ENCODE measurements at places on chromosomes 13 and 19.

GRCh38 chr13:103436057-103436654, 369.9 kb upstream of the SLC10A2 start:
- H3K27ac ChIP-seq: no peak overlapping the region
- H3K4me3 ChIP-seq: no peak overlapping the region

DNA sequence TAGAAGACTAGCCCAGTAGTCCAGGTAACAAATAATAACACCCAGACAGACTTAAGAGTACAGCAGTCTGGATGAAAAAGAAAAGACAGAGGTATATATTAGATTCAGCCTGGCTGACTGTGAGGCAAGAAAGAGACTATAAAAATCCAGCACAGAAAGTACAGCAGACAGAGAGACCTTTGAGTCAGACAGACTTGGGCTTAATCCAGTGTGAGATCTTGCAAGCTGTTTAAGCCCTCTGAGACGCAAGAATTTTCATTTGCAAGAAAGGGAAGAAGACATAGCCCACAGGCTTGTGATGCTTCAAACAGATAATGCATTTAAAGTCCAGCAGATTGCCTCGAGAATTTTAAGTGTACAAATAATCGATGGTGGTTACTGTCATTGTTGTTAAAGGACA, 471.4 kb downstream of the LIG4 start:
- H3K27ac ChIP-seq: no peak overlapping the region
- no peaks in the 10 kb centered on the region for H3K27me3 ChIP-seq
- DNase-seq: no peak
- no peaks in the 10 kb centered on the region for H3K4me1 ChIP-seq
- H3K36me3 ChIP-seq: no peaks in the 10 kb centered on the region
- no peak overlapping the region for H3K4me3 ChIP-seq

- DNase-seq: peak; percentile 93
- H3K27ac ChIP-seq: peak overlapping the region; percentile 90
- peaks cover 31% of the 10 kb centered on the region for H3K36me3 ChIP-seq
- peaks cover 76% of the 10 kb centered on the region for H3K4me1 ChIP-seq
- no peaks in the 10 kb centered on the region for H3K27me3 ChIP-seq
These were observed 4.1 kb downstream of the ARHGEF1 start for GRCh38 chr19:41886761-41887710.

- no peak for DNase-seq
- H3K36me3 ChIP-seq: no peaks in the 10 kb centered on the region
- peaks cover 1% of the 10 kb centered on the region for H3K27me3 ChIP-seq
- no peaks in the 10 kb centered on the region for H3K4me1 ChIP-seq
These were observed 12.8 kb downstream of the SMAD9 start for GRCh38 chr13:36907266-36907665.

DNA sequence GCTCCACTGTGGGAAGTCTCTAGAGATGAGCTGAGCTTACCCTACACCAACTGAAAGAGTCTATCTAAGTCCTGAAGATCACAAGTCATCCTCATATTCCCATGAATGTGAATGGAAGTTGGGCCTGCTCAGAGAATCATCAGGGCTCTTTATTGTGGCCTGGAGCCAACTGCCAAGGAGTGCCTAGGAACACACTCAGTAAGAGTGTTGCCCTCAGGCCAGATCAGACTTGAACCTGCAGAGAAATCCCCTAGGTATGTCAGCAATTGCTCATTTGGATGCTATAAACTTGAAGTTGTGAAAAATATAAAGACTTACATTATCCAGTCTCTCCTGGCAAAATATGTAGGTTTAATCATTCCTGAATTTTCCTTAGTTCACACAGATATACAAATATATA, 1070.2 kb downstream of the EFNB2 start:
- no peaks in the 10 kb centered on the region for H3K36me3 ChIP-seq
- no peak for DNase-seq
- H3K4me3 ChIP-seq: no peak overlapping the region
- H3K4me1 ChIP-seq: no peaks in the 10 kb centered on the region
- no peak overlapping the region for H3K27ac ChIP-seq
- H3K27me3 ChIP-seq: no peaks in the 10 kb centered on the region

DNA sequence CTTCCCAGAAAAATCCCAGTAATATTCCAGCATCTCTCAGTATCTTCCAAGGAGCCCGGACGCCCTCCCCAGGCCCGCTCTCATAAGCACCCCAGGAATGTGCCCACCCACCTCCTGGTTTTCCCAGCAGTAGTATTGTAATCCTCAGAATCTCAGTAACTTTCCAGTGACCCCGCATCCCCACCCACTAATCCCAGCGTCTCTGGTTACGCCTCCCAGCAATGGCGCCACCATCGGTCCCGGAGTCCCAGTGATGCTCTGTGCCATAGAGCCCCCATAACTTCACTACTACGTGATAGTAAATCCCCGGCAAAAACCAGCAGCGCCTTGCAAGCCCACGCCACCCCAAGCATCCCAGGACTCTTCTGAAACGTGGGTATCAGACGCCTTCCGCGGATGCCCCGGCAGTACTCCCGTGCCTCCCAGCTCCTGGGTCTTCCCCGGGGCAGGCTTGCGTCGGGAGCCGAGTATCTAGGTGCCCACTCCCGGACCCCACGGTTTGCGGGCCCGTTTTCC, 928 bp upstream of the PNPLA6 start:
- peak; percentile 52 for DNase-seq
- H3K4me1 ChIP-seq: peaks cover 36% of the 10 kb centered on the region
- H3K4me3 ChIP-seq: peak overlapping the region; percentile 86
- peaks cover 7% of the 10 kb centered on the region for H3K36me3 ChIP-seq
- peak overlapping the region; percentile 76 for H3K27ac ChIP-seq
- H3K27me3 ChIP-seq: no peaks in the 10 kb centered on the region

DNA sequence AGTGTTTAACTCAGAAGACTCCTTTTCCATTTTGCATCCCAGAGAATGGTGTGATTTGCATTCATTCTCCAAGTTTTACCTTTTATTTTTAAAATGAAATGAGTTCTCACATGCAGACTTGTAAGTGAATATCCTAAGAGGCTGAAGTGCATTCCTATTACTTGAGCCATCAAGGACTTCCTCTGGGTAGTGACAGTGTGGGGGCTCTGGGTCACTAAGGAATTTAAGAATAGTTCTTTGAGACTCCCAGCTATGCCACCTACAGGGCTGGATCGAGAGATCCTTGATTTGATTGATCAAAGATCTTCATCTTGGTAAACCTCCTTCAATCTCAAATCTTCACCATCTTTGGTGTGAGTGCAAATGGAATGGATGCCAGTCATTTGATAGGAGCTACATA, 36.3 kb upstream of the SLC10A2 start:
- no peaks in the 10 kb centered on the region for H3K4me1 ChIP-seq
- H3K36me3 ChIP-seq: no peaks in the 10 kb centered on the region
- H3K27ac ChIP-seq: no peak overlapping the region
- no peak for DNase-seq
- no peak overlapping the region for H3K4me3 ChIP-seq
- H3K27me3 ChIP-seq: no peaks in the 10 kb centered on the region

DNA sequence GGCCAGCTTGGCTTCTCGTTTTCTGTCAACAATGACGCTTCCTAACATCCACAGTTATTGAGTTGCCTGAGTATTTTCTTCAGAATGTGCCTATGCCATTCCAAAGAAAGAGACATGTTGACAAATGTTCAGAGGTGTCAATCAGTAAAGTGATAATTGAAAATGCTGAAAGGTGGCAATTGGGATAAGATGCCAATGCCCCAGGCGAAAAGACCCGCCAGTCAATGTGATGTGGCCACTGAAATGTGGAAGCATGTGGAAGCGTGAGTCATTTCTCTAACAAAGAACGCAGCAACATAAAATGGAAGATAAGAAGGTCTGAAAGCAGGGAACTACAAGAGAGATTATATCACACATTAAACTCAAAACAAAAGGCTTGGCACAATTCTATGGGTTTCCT, 882.2 kb upstream of the SLC10A2 start:
- no peaks in the 10 kb centered on the region for H3K36me3 ChIP-seq
- H3K4me3 ChIP-seq: no peak overlapping the region
- H3K27ac ChIP-seq: no peak overlapping the region
- DNase-seq: no peak
- no peaks in the 10 kb centered on the region for H3K27me3 ChIP-seq
- H3K4me1 ChIP-seq: no peaks in the 10 kb centered on the region

- no peak overlapping the region for H3K27ac ChIP-seq
- DNase-seq: no peak
- no peak overlapping the region for H3K4me3 ChIP-seq
- no peaks in the 10 kb centered on the region for H3K27me3 ChIP-seq
- no peaks in the 10 kb centered on the region for H3K36me3 ChIP-seq
These were observed 2.0 kb downstream of the MISP start for GRCh38 chr19:752652-753517.

DNA sequence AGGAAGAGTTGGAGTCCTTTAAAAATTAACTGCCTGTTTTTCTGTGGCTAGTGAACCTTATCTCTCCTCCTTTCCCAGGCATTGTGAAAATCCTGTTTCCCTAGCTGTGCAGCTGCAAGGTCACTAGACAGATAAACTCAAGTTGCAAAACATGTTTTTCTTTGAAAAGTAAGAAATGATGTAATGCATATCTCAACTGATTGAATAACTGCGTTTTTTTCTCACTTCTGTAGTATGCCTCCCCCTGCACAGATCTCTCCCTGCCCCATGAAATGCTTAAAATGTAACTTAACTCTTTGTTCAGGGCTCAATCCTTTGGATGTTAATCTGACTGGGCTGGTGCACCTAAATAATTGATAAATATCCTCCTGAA, 27.7 kb upstream of the CYSLTR2 start:
- H3K27ac ChIP-seq: no peak overlapping the region
- no peaks in the 10 kb centered on the region for H3K27me3 ChIP-seq
- H3K36me3 ChIP-seq: no peaks in the 10 kb centered on the region
- DNase-seq: no peak

DNA sequence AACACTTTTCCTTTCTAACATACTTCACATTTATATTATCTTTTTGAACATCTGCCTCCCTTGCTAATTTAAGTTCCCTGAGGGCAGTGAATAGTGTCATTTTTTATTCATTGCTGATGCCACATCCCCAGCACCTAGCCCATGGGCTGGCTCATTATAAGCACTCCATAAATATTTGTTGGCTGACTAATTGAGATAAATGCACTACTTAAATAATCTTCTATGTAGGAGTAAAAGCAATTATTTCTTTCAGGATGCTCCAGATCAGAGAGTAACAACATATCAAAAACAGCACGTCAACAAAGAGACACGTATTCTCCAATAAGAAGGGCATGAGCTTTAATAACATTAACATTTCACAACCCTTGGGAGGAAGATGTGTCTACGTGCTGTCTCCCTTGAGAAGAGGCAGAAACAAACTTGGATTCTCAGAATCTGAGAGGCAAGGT, 228.2 kb downstream of the LHFPL6 start:
- H3K27me3 ChIP-seq: no peaks in the 10 kb centered on the region
- no peak overlapping the region for H3K27ac ChIP-seq
- H3K4me1 ChIP-seq: no peaks in the 10 kb centered on the region
- H3K36me3 ChIP-seq: no peaks in the 10 kb centered on the region
- H3K4me3 ChIP-seq: no peak overlapping the region

- DNase-seq: no peak
- H3K4me1 ChIP-seq: no peaks in the 10 kb centered on the region
- no peaks in the 10 kb centered on the region for H3K27me3 ChIP-seq
- no peak overlapping the region for H3K27ac ChIP-seq
These were observed 1263.1 kb downstream of the PCDH9 start for GRCh38 chr13:65966991-65967451.

DNA sequence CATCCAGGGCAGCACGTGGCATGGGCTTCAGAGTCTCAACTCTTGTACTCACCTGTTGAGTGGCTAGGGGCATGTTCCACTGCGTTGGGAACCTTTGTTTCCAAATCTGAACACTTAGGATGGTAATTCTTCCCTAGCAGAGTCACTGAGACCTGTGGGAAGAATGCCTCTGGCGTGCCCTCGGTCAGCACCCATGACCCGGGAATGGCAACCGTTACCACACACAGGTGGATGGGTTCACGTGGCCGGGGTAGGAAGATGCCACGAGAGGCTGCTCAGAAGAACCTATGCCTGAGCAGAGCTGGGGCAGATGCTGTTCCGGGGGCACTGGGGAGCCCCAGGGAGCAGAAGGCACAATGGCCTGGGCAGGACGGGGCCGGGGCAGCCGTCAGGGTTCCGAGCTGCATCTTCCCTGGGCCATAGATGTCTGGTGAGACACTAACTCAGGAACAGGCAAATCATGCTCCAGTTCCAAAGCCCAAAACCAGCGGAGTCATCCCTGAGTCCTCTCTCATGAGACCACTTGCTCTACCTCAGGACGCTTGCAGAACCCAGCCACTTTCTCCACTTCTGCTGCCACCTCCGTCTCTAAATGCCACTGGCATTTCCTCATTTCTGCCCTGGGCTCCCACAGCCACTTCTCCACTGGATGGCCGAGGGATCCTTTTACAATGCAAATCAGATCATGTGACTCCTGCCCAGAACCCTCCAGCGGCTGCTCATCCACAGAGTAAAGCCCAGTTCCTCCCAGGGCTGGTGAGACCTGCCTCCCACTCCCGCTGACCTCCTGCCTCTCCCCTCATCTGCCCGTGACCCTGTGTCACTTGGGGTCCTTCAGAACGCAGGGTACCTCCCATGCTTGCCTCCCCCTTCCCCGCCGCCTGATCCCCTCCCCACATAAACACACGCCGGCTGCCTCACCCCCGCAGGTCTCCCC, 36.7 kb downstream of the FAM124A start:
- H3K36me3 ChIP-seq: no peaks in the 10 kb centered on the region
- H3K4me1 ChIP-seq: no peaks in the 10 kb centered on the region
- no peak overlapping the region for H3K27ac ChIP-seq
- no peaks in the 10 kb centered on the region for H3K27me3 ChIP-seq
- DNase-seq: no peak
- H3K4me3 ChIP-seq: no peak overlapping the region

DNA sequence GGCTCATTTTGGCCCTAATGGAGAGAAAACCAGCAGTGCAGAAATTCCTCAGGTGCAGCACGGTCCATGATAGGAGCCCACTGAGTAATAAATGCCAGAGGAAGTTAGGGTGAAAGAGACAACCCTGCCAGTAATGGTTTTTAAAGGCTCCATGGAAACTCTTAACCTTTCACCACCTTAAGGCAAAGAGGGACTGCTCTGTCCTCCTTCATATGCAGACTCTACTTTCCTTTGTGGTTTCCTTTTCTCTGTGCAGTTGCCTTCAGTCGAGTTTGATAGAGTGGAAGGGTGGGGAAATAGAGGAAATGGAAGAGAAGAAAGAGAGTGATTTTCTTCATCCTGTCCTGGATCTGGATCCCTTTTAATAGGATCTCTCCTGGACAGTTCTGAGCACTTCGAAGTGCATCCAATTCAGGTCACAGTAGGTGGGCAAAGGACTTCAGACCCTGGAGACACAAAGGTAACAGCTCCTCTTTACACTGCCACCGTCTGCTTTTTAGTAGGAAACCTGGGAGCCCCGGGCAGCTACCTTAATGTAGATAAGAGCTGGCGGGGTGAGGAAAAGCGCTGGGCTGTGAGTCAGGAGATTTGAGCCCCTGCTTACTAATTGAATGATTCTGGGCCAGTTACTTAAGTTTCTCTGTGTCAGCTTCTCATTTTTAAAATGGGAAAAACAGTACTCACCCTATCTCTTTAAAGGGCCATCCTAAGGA, 294.8 kb downstream of the KCNRG start:
- no peaks in the 10 kb centered on the region for H3K27me3 ChIP-seq
- H3K27ac ChIP-seq: no peak overlapping the region
- no peaks in the 10 kb centered on the region for H3K36me3 ChIP-seq
- DNase-seq: no peak
- peaks cover 7% of the 10 kb centered on the region for H3K4me1 ChIP-seq
- H3K4me3 ChIP-seq: peak overlapping the region; percentile 20
